Lower lobe of right lung (tissue), 2 donors: ENCODE measurements at places on chromosomes 16 and 17. TPM values are rescaled to one million over a fixed set of nuclear protein-coding genes. Genes with fewer than 3 reads are reported as not detected.

Gene CCDC102A
- total RNA-seq: 12.8 TPM

Gene PERCC1
- total RNA-seq: not detected

Gene OR1A1
- total RNA-seq: not detected

Gene TPPP3
- total RNA-seq: 123 TPM

Gene TRIM72
- total RNA-seq: 0.06 TPM

Gene MBTPS1
- 94.7 TPM for total RNA-seq

Gene ESRP2
- total RNA-seq: 64.5 TPM

Gene ITGB4
- total RNA-seq: 34.7 TPM

Gene KCNH4
- 0.09 TPM for total RNA-seq

Gene ASPA
- total RNA-seq: 8.2 TPM

Gene CCDC40
- total RNA-seq: 14.1 TPM

Gene FBXW10B
- 0.74 TPM for total RNA-seq

Gene EVPL
- total RNA-seq: 36.8 TPM

Gene PYDC1
- total RNA-seq: not detected

Gene DNAJA3
- 34.6 TPM for total RNA-seq

Gene RND2
- 0.53 TPM for total RNA-seq

Gene ZNF48
- 6.2 TPM for total RNA-seq

Gene RTN4RL1
- 5.8 TPM for total RNA-seq

Gene KRT36
- total RNA-seq: not detected

Gene PIP4K2B
- 44.8 TPM for total RNA-seq

Gene ADCY9
- 43.2 TPM for total RNA-seq

Gene HOXB6
- total RNA-seq: 4.4 TPM

Gene FNDC8
- total RNA-seq: not detected

Gene MT4
- not detected for total RNA-seq

Gene BEAN1
- total RNA-seq: 0.15 TPM

Gene NAGS
- 6.4 TPM for total RNA-seq

Gene SPPL2C
- total RNA-seq: not detected

Gene KRTAP4-1
- not detected for total RNA-seq

Gene SEPTIN12
- not detected for total RNA-seq

Gene TSPAN10
- total RNA-seq: 1.1 TPM

Gene FLII
- 327 TPM for total RNA-seq

Gene CRHR1
- not detected for total RNA-seq

Gene DHX58
- 40.4 TPM for total RNA-seq

Gene OR1F1
- not detected for total RNA-seq

Gene KRT27
- not detected for total RNA-seq

Gene FBXL16
- total RNA-seq: 11.0 TPM

Gene MPP3
- total RNA-seq: 19.2 TPM

Gene CBFA2T3
- total RNA-seq: 14.3 TPM

Gene FAM171A2
- total RNA-seq: 1.2 TPM

Gene TNFRSF17
- total RNA-seq: 1.4 TPM

Gene HOXB1
- not detected for total RNA-seq

Gene ZG16
- total RNA-seq: not detected

Gene P2RX5
- total RNA-seq: 2.5 TPM
